Cerebellar cortex (tissue), 1 donor: ENCODE measurements at places on chromosomes 7 and 10.

GRCh38 chr7:25839084-25839769, 312.8 kb upstream of the NFE2L3 start:
- peak; percentile 44 for DNase-seq

- no peak for DNase-seq
Measured at GRCh38 chr10:11157292-11158076, 139.8 kb downstream of the CELF2 start.

GRCh38 chr7:2204446-2204845, 28.3 kb downstream of the MAD1L1 start:
- no peak for DNase-seq

- DNase-seq: no peak
Measured at GRCh38 chr10:3115685-3116084, 48.3 kb downstream of the PFKP start.

DNA sequence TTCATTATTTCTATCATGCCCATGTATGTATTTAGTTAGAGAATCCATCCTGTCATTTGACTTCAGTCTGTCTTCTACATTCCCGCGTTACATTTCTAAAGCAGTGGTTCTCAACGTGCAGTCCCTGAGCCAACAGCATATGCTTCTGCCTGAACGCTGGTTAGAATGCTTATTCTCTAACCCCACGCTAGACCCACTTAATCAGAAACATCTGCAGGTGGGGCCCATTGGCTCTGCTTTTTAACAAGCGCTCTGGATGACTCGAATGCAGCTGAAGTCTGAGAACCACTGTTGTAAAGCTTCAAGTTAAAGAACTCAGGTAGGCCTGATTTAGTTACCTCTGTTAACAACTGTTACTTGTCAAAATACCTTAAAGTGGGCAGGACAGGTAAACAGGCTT, 38.2 kb downstream of the NEUROD6 start:
- no peak for DNase-seq

DNA sequence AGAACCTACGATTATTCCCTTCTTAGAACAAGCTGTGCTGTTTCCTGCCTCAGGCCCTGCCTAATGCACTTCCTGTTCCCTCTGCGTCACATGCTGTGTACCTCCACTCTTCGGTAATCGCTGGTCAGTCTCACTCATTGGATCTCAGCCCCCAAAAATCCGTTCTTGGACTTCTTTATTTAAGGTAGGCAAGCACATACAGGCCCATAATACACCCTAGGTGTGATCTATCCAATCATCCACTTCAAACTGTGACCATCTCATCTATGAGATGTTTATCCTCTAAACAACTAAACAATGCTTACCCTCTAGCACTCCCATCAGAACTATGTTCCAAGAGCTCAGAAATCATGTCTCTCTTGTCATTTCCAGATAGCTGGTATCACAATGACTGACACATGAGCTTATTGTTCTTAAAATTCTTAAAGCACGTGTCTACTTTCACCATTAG, 83.9 kb downstream of the CADPS2 start:
- peak; percentile 74 for DNase-seq

GRCh38 chr10:14063531-14064285, 267.0 kb downstream of the FRMD4A start:
- DNase-seq: no peak

DNA sequence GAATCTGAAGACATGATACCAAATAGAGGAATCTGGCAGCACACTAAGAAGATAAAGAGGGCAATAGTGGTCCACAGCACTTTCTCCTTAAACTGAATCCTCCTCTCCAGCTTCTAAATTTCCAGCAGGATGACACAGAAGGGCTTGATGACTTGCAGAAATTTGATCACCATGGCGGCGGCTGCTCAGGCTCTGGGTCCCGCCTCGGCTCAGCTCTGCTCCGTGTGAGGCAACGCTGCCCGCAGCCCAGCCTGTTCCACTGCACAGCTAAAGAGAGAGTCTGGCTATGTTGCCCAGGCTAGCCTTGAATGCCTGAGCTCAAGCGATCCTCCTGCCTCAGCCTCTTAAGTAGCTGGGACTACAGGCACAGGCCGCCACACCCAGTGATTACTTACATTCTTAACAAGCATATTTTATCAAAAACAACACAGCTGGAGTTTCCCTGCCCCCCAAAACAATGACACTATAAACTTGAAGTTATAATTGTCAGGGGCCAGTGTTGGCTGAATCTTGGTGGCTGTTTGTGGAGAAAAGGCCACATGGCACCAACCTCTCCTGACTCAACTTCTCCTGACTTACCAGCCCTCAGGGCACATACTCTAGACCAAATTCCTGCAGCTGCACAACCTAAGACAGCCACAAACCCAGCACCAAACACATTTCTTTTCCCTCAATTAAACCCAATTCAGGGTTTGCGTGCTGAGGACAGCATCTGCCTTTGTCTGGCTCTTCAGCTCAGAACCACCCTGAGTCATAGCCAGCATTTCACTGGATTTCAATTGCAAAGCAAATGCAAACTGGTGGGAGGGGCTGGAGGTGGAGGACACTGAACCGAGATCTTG, 11.6 kb upstream of the TNPO3 start:
- no peak for DNase-seq

DNA sequence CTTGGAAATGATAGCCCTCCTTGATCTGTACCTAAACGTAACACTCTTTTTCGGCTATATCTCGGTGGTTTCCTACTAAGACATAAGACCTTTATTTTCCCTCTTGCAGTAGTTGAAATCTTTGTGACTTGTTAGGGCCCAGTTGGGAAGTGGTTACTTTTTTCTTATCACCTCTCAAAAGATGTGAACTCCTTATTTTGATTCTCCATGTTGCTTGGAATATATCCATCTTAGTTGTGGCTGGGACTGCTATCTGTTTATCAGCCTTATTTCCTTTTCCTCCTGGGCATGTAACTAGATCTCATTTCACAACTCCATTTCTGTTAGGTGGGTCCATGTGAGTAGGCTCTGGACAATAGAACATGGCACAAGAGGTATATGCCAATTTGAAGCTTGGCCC, 4.1 kb upstream of the CPED1 start:
- no peak for DNase-seq

GRCh38 chr7:99106821-99107241, 37.1 kb downstream of the SMURF1 start:
- DNase-seq: no peak

DNA sequence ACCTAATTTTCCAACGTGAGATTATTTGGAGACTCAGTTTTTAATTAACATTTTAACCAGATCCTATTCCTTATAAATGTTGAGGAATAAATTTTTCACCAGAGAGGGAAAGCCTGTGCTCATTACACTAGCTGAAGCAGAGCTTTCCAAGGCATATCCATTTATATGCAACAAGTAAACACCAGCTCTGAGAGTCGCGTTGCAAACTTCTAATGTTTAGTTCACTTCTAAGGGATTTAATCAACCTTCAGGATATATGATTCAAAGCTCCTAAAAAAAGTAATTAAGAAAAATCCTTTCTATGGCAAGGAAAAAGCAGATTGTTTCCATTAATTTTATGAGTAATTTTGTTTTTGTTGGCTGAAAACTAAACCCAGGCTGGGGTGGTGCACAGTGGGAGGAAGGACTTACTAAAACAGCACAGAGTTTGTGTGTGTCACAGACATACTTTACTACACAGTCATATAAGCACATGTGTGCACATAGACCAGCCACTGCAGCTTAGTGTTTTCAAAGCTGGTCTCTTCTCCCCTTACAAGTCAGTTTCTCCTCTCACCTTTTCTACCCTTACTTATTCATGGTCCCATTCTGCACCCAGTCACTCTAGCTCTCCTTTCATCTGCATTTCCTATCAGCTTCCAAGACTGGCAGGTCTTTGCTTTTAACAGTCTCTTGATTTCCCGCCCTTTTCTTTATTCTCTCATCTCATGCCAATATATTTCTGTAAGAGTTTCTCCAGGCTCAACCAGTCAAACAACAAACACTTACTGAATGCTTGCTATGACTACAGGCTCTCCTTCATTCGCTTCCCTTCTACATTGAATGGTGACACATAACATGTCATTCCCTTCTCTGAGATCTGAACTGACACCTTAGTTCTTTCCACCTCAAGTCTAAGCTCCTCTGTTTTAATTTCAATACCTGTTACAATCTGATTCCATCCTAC, 81.1 kb upstream of the FZD1 start:
- DNase-seq: no peak

GRCh38 chr10:53598914-53599313, 826.3 kb upstream of the MBL2 start:
- DNase-seq: no peak

GRCh38 chr7:29091715-29092114, 54.6 kb downstream of the CPVL start:
- DNase-seq: no peak

DNA sequence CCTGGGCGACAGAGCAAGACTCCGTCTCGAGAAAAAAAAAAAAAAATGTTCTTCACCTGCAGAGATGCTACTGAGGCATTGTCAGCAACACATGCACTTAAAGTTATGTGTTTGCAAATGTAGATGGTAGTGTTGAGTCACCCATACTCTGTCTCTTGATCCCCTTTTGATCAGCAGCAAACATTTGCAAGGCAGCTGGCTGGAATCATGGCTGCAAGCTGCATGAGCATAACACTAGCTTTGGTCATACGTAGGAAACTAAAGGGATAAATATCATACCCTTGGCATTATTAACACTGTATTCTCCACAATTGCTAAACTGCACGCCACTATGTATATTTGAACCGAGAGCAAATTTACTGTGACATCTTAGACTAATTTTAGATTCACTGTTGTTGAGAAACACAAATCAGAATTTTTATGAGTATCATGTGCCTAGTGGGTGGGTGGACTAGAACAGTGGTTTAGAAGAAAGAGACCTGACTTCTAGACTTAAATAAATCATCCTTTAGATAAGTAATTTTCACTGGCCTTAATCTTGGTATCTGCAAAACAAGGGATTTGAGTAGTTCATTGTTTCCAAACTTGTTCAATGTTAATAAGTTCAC, 229.3 kb upstream of the MEOX2 start:
- no peak for DNase-seq

DNA sequence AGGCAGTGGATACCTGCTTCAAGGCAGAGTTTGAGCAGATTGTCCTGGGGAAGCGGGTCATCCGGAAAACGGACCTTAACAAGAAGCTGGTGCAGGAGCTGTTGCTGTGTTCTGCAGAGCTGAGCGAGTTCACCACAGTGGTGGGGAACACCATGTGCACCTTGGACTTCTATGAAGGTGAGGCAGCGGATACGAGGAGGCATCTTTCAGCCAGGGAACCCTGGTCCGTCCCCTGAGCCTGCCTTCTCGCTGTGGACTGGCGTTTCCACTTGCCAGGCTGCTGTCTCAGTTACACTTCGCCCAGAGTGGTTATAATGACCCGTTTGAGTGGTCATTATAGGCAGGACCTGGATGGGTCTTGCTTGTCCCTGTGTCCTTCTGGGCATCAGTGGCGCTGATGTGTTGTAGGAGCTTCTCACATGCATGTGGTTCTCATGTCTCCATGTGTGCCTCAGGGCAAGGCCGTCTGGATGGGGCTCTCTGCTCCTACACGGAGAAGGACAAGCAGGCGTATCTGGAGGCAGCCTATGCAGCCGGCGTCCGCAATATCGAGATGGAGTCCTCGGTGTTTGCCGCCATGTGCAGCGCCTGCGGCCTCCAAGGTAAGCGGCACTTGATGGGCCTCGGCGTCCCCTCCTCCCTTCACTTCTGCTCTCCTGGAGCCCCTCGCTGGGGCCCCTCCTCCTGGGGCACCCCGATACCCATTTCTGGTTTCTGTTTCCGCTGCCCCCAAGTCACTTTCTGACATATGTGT, 18.0 kb downstream of the UPP1 start:
- no peak for DNase-seq

DNA sequence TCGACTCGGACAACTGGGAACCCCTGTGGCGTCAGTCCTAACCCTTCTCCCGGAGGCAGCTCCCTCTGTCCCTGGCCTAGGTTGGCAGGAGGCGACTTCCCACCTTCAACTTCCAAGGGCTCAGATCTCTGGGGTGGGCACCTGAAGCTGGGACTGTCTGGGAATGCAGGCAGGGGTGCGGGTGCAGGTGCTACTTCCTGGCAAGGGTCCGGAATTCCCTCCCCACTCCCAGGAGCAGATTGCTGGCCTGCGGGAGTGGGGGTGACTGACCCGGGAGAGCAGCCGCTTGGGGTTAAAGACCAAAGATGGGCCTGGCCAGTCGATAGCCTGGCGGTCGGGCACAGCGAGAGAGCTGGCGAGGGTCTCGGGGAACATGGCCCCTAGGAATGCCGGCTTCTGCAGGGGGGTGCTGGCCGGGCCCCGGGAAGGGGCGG, 387 bp downstream of the EPHA1 start:
- DNase-seq: no peak

GRCh38 chr10:89371987-89372386, 5.9 kb upstream of the IFIT1B start:
- DNase-seq: no peak

GRCh38 chr7:137820677-137821420, 25.9 kb downstream of the DGKI start:
- peak; percentile 64 for DNase-seq

- DNase-seq: peak; percentile 47
Measured at GRCh38 chr10:72088889-72089575, 681 bp upstream of the SPOCK2 start.

DNA sequence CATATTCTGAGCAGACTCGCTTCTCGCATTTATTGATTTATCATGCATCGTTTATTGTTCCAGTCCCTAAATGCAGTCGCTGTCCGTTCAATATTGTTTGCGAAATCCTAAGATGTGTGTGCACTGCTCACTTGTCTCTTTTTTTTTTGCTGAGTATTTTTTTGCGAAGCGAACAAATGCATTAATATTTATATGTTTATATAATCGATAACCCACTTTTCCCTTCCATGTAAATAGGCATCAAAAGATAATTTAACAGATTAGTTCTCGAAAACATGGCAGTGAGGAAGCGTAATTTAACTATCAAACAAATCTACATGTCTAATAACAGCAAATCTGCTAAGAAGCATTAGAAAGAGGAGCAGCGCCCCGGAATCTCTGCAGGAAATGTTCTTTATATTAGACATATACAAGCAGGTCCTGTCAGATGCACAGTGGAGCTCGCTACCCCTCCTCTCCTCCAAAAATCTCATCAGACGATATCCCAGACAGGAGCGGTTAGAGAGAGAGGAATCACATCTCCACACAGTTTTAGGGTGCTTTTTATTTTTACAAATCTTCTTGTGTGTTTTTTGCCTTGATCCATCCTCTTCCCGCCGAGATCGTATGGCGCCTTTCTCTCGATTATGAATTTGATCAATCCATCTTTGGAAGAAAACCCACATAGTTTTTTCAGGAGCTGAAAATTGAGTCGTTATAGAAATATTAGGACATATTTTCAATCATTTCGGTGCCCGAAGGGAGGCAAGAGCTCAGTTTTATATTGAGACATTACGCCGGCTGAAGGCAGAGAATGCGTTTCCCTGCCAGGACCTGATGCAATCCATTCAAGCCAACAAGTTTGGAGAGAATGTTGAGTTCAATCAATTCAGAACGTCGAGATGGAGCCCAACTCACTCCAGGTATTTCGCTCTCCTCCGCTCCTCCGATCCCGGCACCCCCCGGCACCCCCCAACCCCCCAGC, at the start of gene ARID5B:
Gene ARID5B (plus strand): TSS at position 871 of the 964 bp plus-strand sequence. CDS start 11 bp downstream, at position 882.
- DNase-seq: peak; percentile 75

DNA sequence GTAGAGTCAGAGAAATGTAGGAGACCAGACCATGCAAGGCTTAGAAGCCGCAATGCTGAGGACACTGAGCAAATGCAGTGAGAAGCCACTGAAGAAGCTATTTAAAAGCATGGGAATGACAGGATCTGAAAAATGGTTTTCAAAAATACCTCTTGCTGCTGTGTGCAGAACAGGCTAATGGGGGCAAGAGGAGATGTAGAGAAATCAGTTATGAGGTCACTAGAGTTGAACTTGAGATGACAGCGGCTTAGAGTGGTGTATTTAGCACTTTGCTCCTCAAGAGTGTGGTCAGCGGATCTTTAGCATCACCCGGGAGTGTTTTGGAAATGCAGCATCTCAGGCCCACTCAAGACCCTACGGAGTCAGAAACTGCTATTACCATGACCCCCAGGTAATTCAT, 48.8 kb downstream of the KIAA1549 start:
- DNase-seq: no peak
